Left ventricle myocardium superior (tissue), 1 donor: ENCODE measurements at places on chromosomes 5 and 9. TPM values are rescaled to one million over a fixed set of nuclear protein-coding genes. Genes with fewer than 3 reads are reported as not detected.

Gene CTNND2
- 5.4 TPM for total RNA-seq

Gene CTXN3
- total RNA-seq, result not detected

Gene CCNB1
- 4.0 TPM for total RNA-seq

Gene FBN2
- 10.0 TPM for total RNA-seq

Gene BRD8
- 29.4 TPM for total RNA-seq

Gene GDNF
- 0.20 TPM for total RNA-seq

Gene SHISAL2B
- not detected for total RNA-seq

Gene ZDHHC11B
- total RNA-seq, result 20.0 TPM

Gene TLE1
- total RNA-seq, result 10.2 TPM

Gene SOHLH1
- not detected for total RNA-seq

Gene EIF4EBP3
- total RNA-seq, result 18.2 TPM

Gene AJM1
- total RNA-seq, result 9.1 TPM

Gene PRR16
- 12.9 TPM for total RNA-seq

Gene ZNF879
- total RNA-seq, result 4.6 TPM

Gene ABCA1
- 13.0 TPM for total RNA-seq

Gene CDH12
- not detected for total RNA-seq

Gene AFAP1L1
- 48.9 TPM for total RNA-seq

Gene PCDHGC4
- 2.5 TPM for total RNA-seq

Gene C5orf58
- not detected for total RNA-seq

Gene IGFBPL1
- total RNA-seq, result not detected

Gene PJA2
- total RNA-seq, result 75.7 TPM

Gene GARIN3
- not detected for total RNA-seq

Gene ZBED3
- total RNA-seq, result 4.7 TPM

Gene RPL37
- 619 TPM for total RNA-seq

Gene BARX1
- total RNA-seq, result not detected

Gene FKTN
- total RNA-seq, result 8.8 TPM

Gene PCDHB4
- total RNA-seq, result 1.5 TPM

Gene SLC4A9
- not detected for total RNA-seq

Gene ANKRD31
- total RNA-seq, result not detected

Gene RCL1
- total RNA-seq, result 4.7 TPM

Gene CDH6
- total RNA-seq, result 2.6 TPM

Gene RNF14
- 99.8 TPM for total RNA-seq

Gene IL4
- total RNA-seq, result not detected

Gene C9
- not detected for total RNA-seq

Gene CSNK1A1
- 214 TPM for total RNA-seq

Gene GMCL2
- total RNA-seq, result not detected

Gene PCDHB11
- total RNA-seq, result 0.74 TPM

Gene CENPP
- total RNA-seq, result 4.3 TPM

Gene OTULINL
- 3.1 TPM for total RNA-seq

Gene MAMDC2
- total RNA-seq, result 8.9 TPM

Gene WNT8A
- not detected for total RNA-seq

Gene DMRT3
- total RNA-seq, result not detected

Gene CCDC152
- total RNA-seq, result 0.77 TPM

Gene PCDHAC2
- total RNA-seq, result 0.10 TPM

Gene KCTD16
- not detected for total RNA-seq

Gene F2RL2
- 0.27 TPM for total RNA-seq

Gene SLC6A3
- not detected for total RNA-seq

Gene CCL27
- not detected for total RNA-seq

Gene CNTNAP3B
- 7.2 TPM for total RNA-seq

Gene SV2C
- total RNA-seq, result 0.05 TPM

Gene TICAM2
- 3.0 TPM for total RNA-seq

Gene DEPDC1B
- total RNA-seq, result 0.15 TPM

Gene SNCB
- not detected for total RNA-seq

Gene CRAT
- total RNA-seq, result 94.6 TPM
